ENCODE measurements at places on chromosomes 7 and 10.
A peak's percentile ranks its signal among the peaks of the same experiment; 100 is the strongest.

DNA sequence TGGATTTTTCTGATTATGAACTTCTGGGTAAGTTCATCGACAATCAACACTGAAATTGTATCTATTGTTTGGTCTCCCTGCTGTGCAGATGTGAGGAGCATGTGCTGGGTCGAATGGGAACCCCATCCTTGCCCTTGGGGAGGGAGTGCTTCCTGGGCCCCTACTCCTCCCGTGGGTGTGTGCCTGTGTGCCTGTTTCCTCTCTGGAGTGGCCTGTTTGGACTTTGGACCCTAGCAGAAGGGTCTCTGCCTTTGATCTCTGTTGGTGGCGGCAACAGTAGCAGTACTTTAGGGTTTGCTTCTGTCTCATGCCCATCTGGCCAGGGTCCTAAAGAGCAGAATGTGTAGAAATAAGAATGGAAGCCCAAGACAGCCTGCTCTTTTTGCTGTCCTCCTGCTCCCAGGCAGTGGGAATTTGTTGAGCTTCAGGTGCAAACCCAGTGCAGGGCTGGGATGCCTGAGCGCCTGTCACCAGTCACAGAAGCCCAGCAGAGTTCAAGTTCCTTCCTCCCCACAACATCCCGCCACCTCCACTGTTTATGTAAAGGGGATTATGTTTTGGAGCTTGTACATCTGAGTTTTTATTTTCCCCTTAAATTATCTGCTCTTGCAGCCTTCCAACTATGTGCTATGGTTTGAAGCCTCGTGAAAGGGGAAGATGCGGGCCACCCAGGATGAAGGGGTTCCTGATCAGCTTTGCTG is 1.5 kb upstream of the TACR2 start:
- DNase-seq, result no peak

GRCh38 chr7:151773797-151774196 is 103.1 kb downstream of the PRKAG2 start:
- DNase-seq, result no peak

DNA sequence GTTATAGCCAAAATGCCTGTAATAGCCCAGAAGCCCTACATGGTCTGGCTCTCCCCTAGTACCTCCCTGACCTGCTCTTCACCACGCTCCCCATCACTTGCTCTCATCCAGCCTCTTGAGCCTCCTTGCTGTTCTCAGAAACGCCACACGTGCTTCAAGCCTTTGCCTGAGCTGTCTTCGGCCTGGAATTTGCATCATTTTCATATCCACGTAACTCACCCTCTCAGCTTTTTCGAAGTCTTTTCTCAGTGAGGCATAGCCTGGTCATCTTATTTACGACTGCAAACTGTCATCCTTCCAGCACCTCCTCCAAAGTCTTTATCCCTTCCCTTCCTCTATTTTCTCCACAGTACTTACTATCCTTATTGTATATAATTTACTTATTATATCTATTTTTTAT is 151.0 kb upstream of the AHR start:
- no peak for DNase-seq

DNA sequence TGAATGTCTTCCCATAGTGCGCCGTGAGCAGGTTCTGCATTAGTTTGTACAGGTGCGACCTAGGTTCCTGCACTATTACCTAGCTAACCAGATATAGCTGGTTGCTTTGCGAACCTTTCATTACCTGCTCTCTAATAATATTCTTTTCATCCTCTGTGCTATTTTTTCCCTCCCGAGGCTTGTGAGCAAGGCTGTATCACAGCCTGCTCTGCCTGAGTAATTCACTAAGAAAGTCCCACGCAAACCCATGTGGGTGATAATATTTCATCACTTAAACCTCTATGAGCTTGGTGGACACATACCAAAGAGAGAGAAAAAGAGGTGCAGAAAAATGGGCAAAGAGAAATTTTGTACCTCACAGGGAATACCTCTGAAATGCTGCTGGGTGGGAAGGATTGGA is 8.4 kb downstream of the INHBA start:
- DNase-seq, result no peak

GRCh38 chr7:14891289-14891688 is 11.3 kb downstream of the DGKB start:
- no peak for DNase-seq

DNA sequence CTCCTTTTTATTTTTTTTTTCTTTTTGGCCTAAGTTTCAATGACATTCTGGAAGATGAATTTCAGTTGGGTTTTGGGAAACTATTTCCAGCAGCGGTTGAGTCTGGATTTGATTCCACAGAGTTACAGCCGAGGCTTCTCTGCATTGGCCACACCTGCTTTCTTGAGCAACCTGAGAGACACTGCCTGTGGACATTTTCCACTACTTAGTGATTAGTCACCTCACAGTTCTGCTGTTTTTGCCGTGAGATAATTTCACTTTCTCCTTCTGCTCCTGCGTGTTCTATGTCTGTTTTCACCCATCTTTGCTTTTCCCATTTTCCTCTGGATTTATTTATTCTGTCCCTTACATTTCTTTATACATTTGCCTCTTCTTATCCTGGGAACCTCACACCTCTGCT is 243.0 kb downstream of the BICC1 start:
- DNase-seq, result peak; percentile 3

GRCh38 chr10:28318626-28319025 is 15.8 kb upstream of the MPP7 start:
- no peak for DNase-seq

- peak; percentile 68 for DNase-seq
Observed at GRCh38 chr10:103598654-103599115, 105.2 kb downstream of the NEURL1 start.

DNA sequence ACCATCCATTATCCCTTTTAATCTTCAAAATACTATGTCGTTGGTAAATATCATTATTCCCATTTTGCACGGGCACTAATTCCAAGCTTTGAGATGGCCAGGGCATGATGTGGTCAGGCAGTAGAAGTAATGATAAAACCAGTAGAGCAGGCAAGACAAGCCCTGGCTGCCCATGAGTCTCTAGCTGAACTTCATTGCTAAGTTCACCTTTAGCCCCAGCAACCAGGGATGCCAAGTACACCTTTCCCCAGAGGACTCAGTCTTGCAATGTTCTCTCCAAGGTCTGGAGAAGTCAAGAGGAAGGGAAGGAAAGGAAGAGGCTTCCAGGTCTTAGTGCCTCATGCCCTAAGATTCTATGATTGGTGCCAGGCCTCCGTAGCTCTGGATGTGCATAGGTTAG is 203.2 kb downstream of the PLXNA4 start:
- no peak for DNase-seq

DNA sequence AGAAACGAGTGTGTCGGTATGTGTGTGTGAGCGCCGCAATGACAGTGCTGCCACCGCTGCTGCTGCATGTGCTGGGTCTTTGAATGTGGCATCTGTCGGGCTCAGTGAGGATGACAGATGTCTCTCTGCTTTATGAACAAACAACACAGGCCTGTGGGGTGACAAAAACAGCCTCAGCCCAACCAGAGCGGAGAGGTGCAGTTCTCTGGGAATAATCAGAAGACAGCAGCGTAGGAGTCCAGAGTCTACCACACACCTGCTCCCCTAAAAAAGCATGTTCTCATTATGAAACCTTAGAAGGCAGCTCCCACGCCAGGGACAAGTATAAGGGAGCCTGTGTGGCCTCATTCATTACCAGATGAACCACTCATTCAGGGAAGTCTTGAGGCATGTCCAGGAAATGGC is 278.3 kb downstream of the KCNMA1 start:
- DNase-seq, result no peak

DNA sequence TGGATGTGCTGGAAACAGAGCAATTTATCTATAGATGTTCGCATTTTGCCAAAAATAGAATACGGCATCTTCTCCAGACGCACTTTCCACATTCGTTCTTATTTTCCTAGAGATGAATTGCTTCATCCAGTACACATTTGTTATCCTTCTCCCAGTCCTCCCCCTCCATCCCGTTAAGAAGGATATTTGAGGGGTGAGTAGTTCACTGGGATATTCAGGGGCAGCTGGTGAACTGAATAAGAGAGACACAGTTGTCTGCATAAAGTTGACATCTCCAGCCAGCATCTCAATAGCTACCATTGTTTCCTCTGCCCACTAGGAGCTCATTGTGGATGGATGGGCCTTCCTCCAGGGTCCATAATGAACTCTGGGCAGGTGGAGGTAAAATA is 456.8 kb upstream of the NRP1 start:
- DNase-seq, result no peak

DNA sequence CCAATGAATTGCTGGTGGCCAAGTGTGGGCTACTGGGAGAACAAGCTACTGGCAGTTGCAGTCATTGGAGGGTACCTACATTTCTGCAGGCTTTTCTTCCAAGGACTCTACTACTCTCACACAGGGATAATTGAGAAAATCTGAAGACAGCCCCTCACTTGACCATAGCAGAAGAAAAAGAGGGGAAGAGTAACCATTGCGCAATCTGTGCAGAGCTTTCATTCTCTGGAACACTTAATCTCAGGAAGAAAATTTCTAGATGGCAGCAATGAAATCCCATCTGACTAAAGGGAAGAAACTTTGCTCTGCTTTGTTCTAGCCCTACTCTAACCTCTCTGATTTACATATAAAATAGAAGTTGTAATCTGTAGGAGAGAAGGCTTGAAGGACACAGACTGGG is 1239.6 kb upstream of the SORCS1 start:
- no peak for DNase-seq

- DNase-seq, result no peak
Observed at GRCh38 chr7:117283371-117283770, 39.5 kb downstream of the WNT2 start.

DNA sequence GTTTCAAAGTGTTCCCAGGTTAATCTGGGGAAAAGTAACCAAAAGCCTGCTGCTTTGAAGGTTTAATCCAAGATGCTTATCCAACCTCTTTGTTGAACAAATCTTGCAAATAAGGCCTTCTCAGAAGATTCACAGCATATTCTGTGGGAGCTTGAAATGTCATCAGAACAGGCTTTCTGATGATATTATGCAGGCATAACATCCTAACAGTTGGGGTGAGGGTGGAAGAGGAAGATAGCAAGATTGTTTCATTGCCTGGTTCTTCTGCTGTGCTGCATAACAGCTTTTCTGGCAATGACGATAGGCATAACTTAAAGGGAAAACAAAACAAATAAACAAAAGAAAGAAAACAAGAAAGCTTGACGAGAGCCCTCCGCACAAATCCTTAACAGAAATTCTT is 217.4 kb downstream of the PHF14 start:
- no peak for DNase-seq

GRCh38 chr7:134654104-134654775 is 7.6 kb downstream of the BPGM start:
- no peak for DNase-seq

GRCh38 chr7:26588511-26588910 is 275.9 kb downstream of the SKAP2 start:
- DNase-seq, result no peak

DNA sequence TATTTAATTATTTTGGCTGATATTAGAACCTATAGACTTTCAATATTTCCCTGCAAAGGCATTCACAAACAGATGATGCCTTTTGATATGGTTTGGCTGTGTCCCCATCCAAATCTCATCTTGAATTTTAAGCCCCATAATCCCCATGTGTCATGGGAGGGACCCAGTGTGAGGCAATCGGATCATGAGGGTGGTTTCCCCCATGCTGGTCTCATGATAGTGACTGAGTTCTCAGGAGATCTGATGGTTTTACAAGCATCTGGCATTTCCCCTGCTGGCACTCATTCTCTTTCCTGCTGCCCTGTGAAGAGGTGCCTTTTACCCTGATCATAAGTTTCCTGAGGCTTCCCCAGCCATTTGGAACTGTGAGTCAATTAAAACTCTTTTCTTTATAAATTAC is 9.3 kb upstream of the PNLIPRP3 start:
- peak; percentile 19 for DNase-seq

DNA sequence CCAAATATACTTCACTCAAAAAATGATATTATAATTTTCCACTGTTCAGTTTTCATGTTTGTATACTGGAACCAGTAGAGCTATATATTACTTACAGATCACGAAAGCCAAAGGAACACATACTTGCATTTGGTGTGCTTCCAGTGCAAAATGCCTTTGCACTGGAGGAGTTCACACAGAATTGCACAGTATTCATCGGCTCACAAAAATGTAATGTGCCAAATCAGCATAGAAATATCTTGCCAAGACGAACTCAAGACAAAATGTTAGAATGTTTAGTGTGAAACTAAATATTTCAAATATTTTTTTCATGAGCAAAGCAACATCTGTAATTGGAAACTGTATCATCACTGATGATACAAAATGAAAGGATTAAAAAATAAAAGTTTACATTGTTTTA is 646.2 kb upstream of the SEMA3D start:
- DNase-seq, result no peak

- DNase-seq, result no peak
Observed at GRCh38 chr10:2619916-2620315, 447.4 kb upstream of the PFKP start.

- DNase-seq, result peak; percentile 63
Observed at GRCh38 chr10:71696628-71697326, 22.8 kb downstream of the C10orf105 start.

DNA sequence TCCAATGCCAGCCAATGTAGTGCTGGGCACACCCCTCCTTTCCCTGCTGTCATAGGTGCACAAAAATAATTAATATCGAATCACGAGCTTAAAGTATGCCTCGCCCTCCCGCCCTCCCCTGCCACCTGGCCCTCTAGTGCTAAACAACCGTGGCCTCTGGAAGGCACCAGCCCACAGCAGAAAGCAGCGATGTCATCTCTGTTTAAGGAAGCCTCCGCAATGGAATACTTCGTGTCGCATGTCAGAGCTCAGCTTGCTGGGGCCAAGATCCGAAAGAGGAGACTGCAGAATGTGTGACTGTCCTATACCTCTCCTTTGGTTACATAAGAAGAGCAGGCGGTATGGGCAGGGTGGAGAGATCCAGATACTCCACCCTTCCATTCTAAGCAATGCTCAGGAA is 71.5 kb downstream of the RHOBTB1 start:
- no peak for DNase-seq

DNA sequence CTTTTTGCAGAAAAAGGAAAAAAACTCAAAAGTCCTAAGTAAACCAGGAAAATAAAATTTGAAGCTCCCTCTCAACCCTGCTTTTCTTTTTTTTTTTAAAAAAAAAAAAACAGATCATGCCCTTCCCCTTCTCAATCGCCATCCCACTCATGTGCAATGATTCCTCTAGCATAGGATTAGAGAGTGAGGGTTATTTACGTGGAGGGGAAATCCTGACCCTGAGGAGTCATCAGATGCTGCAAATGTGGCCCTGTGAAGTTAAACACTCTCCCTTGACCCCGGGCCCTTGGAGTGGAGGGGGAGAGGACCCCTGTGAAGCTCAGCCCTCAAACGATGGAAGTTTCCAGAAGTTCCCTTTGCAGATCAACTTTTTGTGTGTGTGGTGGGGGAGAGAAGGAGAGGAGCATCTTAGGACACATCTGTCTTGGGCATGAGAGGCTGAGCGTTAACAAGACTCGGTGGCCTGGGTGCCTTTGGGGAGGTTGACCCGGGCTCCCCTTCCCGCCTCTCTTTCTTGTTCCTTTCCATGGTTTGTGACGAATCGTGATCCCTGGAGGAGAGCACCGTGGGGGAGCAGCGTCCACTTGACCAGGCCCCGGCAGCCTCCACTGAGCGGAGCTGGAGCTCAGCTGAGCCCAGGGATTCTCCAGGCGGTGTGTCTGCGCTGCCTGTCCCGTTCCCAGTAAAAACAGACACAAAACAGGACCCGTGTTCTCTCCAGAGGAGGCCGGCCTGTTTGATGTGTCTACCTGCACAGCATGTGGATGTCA is 1.5 kb upstream of the SHH start:
- DNase-seq, result no peak

Measured in suppressor macrophage treated with lipopolysaccharide for 4 hours (primary cell).